ENCODE measurements at places on chromosomes 1 and 21.

GRCh38 chr1:969260-969855 lies 3.1 kb downstream of the PLEKHN1 start:
- no peak for DNase-seq

DNA sequence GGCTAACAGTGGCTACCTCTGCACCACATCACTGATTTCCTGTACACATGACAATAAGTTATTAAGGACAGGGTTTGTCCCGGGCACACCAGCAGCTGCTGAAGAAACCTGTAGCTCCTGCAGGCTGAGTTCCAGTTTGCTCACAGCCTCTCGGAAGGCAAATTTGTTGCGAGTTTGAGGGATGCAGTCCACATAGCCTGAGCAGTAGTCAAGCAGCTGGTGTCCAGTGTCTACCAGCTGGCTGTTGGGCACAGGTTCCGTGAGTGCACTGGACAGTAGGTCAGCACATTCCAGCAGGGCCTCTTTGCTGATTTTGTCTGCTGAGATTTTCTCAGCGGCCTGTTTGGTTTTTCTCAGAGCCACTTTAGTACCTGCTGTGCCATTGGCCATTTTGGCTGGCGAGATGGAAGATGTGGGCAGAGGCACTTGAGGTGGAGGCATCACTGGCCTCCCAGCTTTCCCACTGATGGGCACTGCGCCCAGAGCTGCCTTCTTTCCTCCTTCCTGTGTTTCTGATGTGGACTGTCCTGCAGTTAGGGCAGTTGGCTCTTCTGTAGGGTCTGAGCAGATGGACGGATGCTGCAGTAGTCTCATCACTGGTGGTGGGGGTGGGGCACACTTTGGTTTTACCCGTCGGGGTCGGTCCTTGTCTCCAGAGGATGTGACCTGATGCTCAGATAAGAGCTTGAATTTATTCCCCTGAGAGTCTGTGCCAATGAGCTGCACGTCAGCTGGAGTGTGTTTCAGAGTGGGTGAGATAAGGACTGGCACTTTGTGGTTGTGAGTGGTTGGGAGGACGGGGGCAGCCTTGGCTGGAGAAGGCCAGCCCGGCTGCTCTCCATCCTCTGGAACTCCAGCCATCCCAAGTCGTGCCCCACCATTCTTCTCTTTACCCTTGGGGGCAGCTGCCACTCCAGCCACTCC lies 26.1 kb downstream of the TOR3A start:
- no peak for DNase-seq

DNA sequence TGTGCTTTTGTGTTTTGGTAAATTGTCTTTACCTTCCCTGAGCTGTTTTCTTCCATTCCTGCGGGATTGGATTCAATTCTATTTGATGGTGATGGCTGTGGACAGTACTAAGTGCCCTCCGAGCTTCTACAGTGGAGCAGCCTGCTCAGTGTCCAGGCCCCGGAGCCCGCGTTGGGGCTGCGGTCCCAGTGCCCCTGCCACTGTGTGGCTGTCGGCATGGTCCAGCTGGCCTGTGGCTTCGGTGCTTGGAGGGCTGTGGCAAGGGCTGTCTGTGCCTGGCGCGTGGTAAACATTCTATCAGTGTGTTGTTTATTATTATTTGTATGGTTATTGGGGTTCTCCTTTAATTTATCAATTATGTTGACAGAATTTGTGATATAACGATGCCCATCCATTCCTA lies 109.1 kb upstream of the COL6A1 start:
- DNase-seq, result no peak

- peak; percentile 86 for DNase-seq
Observed at GRCh38 chr1:59520827-59521418, 224.0 kb downstream of the FGGY start.

DNA sequence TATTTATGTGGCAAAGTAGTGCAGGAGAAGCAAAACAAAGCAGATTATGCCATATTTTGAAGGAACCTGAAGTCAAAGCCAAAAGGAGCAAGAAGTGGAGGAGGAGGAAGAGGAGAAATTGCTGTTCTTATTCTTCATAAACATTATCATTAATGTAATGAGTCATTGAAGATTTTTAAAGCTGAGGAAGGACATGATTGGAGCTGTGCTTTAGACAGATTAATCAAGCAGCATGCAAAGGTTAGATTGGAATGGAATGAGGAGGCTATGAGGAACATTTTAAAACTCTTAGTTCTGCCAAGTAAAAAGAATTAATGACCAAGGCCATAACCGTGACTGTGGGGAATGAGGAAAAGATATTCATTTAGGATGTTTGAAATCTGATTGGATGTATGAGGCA lies 33.0 kb upstream of the HSD17B7 start:
- DNase-seq, result peak; percentile 21

DNA sequence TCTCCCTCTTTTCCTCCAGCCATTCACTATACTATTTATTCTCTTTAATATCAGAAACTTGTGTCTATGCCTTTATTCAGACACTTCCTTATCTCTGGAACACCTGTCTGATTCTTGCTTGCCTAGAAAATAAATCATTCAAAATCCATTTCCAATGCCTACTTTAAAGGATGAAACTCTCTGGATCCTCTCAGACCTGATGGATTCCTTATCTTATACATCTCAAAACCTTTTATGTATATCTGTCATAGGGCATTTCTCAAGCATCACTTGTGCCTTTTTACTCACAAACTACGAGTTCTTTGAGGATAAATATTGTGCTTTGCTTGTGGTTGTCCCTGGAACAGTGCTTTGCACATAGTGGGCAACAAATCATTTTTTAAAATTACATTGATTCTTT lies 3.8 kb upstream of the ATP6V1G3 start:
- DNase-seq, result no peak

GRCh38 chr21:36959020-36959835 lies 7.2 kb downstream of the HLCS start:
- no peak for DNase-seq

DNA sequence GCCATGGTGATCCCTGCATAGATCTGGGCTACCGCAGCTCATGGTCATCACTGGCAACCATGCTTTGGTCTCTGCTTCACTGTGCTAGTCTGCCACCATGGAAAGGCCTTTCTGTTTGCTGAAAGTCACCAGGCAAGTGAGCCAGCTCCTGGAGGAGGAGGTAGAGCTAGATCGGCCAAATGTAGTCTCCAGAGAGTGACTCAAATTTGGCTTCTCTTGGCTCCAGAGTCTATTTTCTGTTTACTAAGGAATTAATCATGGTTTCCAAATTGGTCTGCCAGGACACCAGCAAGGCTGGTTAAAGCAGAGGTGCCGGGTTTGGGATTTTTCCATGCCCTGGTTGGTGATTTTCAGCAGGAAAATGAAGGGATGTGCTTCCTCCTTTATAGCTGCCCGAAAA lies 52.7 kb upstream of the IVNS1ABP start:
- no peak for DNase-seq

GRCh38 chr1:94503153-94503552 lies 38.4 kb downstream of the F3 start:
- no peak for DNase-seq

DNA sequence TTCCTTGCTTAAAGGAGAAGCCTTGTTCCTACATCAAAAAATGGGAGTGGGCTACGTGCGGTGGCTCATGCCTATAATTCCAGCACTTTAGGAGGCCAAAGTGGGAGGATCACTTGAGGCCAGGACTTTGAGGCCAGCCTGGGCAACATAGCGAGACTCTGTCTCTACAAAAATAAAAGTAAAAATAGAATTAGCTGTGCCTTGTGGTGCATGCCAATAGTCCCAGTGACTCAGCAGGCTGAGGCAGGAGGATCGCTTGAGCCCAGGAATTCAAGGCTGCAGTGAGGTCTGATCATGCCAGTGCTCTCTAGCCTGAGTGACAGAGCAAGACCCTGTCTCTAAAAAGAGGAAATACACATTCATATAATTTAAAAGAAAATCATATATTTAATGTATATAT lies 127.1 kb downstream of the C1orf21 start:
- peak; percentile 46 for DNase-seq

DNA sequence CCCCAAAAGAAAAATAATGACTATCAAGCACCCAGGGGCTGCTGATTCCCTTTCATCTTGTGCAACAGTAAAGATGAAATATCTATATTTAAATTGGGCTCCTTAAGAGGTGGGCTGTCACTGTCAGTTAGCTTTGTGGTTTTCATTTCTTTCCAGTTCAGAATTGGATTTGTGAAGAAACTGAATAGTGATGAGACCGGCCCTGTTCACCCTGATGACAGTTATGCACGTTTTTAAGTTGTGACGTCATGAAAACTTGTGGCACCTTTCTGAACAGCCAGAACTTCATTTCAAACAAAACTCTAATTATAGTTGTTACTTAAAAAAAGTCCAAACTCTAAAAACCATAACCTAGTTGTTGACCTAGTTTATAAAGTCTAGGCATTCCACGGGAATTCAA lies 125.9 kb downstream of the RUNX1 start:
- no peak for DNase-seq

GRCh38 chr21:31798842-31799704 lies 67.2 kb upstream of the SCAF4 start:
- DNase-seq, result no peak

GRCh38 chr1:51385776-51386175 lies 55.4 kb upstream of the TTC39A start:
- no peak for DNase-seq

- DNase-seq, result no peak
Observed at GRCh38 chr1:160011781-160012180, 20.0 kb downstream of the PIGM start.

- DNase-seq, result no peak
Observed at GRCh38 chr1:25560788-25561187, 17.4 kb downstream of the LDLRAP1 start.

GRCh38 chr1:25806418-25806817 lies 6.4 kb downstream of the SELENON start:
- DNase-seq, result peak; percentile 43

DNA sequence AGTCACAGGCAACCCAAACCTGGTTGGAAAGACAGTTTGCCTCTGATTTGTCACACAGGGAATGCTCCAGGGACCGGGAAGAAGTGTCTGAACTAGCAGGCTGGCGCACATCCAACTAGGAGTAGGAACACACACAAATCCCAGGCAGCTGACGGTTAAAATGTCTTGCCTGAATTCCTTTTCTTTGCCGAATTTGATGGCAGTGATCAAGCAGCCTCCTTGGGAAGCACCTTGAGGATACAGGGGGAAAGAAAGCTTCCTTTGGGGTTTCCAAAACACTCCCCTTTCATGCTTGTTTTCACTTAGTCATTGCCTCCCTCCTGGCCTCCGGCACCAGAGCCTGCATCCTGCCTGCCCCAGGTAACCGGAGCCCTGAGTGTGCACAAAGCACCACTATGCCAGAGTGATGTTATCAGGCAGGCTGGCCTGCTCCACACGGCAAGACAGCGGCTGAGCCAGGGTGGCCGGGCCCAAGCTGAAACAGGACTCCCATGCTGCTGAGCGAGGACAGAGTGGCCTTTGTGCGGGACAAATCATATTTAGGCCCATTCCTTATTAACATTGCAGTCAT lies 193.8 kb downstream of the LMX1A start:
- DNase-seq, result no peak

- peak; percentile 81 for DNase-seq
Observed at GRCh38 chr1:33815061-33815460, 48.8 kb upstream of the HMGB4 start.

GRCh38 chr1:222462601-222463000 lies 85.3 kb downstream of the HHIPL2 start:
- DNase-seq, result no peak

GRCh38 chr1:225817611-225818061 lies 7.7 kb downstream of the EPHX1 start:
- peak; percentile 89 for DNase-seq

GRCh38 chr1:18962121-18962721 lies 5.7 kb upstream of the IFFO2 start:
- DNase-seq, result no peak

DNA sequence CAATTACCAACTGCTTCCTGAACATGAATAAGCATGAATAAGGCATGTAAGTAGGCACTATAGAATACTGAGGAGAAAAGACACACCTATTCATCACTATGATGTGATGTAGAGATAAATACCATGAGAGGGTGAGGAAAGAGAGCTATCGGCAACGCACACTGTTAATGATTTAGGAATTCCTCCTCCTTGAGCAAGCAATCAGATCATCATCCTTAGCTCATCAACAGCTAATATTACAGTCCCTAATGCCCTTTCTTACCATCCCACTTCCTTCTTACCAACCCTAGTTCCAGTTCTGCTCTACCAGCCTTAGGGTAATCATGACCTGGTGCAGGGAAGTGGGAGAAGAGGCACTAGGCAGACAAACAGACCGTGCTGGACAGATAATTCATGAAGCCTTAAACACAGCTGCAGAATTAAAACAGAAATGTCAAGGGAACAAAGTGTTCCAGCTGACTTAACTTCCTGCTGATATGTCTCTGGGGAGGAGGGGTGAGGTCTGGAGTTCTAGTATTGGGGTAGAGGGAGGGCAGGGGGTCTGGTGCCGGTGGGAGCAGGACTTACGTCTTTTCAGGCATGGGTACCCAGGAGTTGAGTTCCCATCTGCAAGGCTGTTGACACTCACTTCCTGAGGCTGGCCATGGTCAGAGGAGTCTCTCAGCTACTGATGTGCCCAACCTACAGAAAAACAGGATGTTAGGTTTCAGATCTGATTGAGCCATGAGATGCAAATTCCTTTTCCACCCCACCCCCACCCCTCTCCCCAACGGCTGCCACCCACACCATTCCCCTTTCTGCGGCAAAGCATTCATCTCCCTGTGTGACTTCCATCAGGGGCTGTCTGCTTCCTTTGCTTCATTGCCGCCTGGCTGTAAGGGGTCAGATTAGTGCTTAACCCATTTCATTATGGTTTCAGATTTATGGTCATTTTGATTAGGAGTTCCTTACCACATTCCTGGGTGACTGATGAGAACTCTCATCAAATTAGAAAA lies 12.6 kb upstream of the RCSD1 start:
- DNase-seq, result peak; percentile 16

GRCh38 chr1:8718850-8719361 lies 98.5 kb downstream of the RERE start:
- no peak for DNase-seq

- DNase-seq, result no peak
Observed at GRCh38 chr21:42397746-42398394, 2.0 kb upstream of the TMPRSS3 start.

GRCh38 chr1:53410100-53410541 lies 49.1 kb upstream of the DMRTB1 start:
- DNase-seq, result no peak

DNA sequence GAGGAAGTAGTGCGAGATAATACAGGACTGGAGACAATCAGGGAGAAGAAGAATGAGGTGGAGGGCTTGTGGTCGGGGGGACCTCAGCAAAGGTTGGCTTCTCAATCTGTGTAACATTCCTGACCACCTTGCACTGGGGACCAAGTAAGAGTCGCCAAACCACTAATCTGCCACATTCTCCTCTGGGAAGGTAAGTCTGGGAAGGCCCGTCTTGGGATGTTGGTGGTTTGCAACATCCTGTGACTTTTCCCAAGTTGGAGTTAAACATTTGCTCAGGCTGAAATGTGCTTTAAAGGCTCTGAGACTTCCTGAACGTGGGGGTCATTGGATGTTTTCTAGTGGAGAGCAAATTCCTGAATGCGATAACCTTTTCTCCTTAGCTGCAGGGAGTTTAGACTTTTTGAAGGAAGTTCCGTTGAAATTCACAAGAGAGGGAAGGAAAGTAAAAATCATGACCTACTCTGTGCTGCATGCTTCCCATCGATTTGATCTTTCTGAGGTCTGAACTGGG lies 325.9 kb downstream of the RPS6KC1 start:
- peak; percentile 3 for DNase-seq

GRCh38 chr1:92929461-92929860 lies 31.8 kb downstream of the DIPK1A start:
- DNase-seq, result no peak

- DNase-seq, result peak; percentile 72
Observed at GRCh38 chr1:43232074-43232473, 37.7 kb upstream of the TMEM125 start.

All from astrocyte of the spinal cord (primary cell).